Kidney (tissue), 22 donors: ENCODE measurements at places on chromosomes 1 and 21. TPM values are rescaled to one million over a fixed set of nuclear protein-coding genes. Genes with fewer than 3 reads are reported as not detected.

- H3K27ac ChIP-seq: no peak overlapping the region
- no peaks in the 10 kb centered on the region for H3K4me1 ChIP-seq
- no peak overlapping the region for H3K4me3 ChIP-seq
- no peaks in the 10 kb centered on the region for H3K27me3 ChIP-seq
- no peak for DNase-seq
These were observed 20.6 kb downstream of the STXBP3 start for GRCh38 chr1:108767115-108767514.

DNA sequence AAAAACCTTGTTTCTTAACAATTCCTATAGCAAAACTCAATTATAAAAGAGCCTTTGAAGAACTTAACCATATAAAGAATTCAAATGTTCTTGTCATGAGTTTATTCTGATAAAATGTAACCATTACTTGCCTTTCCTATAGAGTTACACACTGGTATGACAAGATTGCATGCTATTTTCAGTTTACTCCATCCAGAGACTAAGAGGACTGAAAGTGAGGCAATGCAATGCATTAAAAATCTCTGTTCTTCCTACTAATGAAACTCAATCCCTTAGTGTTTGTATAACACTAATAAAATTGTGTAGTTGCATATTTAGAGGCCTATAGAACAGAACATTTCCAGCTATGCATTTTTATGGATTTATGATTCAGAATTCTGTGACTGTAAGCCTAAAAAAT is 88.1 kb downstream of the COP1 start:
- DNase-seq: no peak
- H3K27me3 ChIP-seq: no peaks in the 10 kb centered on the region
- no peaks in the 10 kb centered on the region for H3K36me3 ChIP-seq

Gene CLDN19
- total RNA-seq: 23.2 TPM

- DNase-seq: no peak
- H3K4me3 ChIP-seq: no peak overlapping the region
- H3K36me3 ChIP-seq: no peaks in the 10 kb centered on the region
- no peak overlapping the region for H3K27ac ChIP-seq
These were observed 26.2 kb upstream of the TADA1 start for GRCh38 chr1:166902279-166902678.

Gene PLA2G2A
- 0.63 TPM for total RNA-seq

- H3K27me3 ChIP-seq: no peaks in the 10 kb centered on the region
- H3K4me3 ChIP-seq: no peak overlapping the region
- DNase-seq: no peak
- H3K36me3 ChIP-seq: peaks cover 23% of the 10 kb centered on the region
- H3K27ac ChIP-seq: no peak overlapping the region
These were observed 16.3 kb downstream of the AGMAT start for GRCh38 chr1:15568387-15569073.

Gene BSND
- total RNA-seq: 1.4 TPM

Gene REG4
- not detected for total RNA-seq

- DNase-seq: no peak
- no peaks in the 10 kb centered on the region for H3K27me3 ChIP-seq
- no peak overlapping the region for H3K27ac ChIP-seq
- no peak overlapping the region for H3K4me3 ChIP-seq
- no peaks in the 10 kb centered on the region for H3K4me1 ChIP-seq
These were observed 176.4 kb downstream of the ZNF281 start for GRCh38 chr1:200233393-200233792.

Gene SGIP1
- 11.2 TPM for total RNA-seq

- H3K4me3 ChIP-seq: no peak overlapping the region
- DNase-seq: no peak
- H3K4me1 ChIP-seq: peaks cover 3% of the 10 kb centered on the region
- H3K27ac ChIP-seq: no peak overlapping the region
These were observed 2.9 kb upstream of the C1orf105 start for GRCh38 chr1:172417557-172417956.

Gene PYHIN1
- total RNA-seq: 3.9 TPM

- H3K36me3 ChIP-seq: no peaks in the 10 kb centered on the region
- no peaks in the 10 kb centered on the region for H3K4me1 ChIP-seq
- H3K4me3 ChIP-seq: no peak overlapping the region
- DNase-seq: no peak
- H3K27me3 ChIP-seq: no peaks in the 10 kb centered on the region
- no peak overlapping the region for H3K27ac ChIP-seq
These were observed 78.1 kb upstream of the CCDC190 start for GRCh38 chr1:162939035-162939434.

Gene RAD54L
- 1.7 TPM for total RNA-seq

DNA sequence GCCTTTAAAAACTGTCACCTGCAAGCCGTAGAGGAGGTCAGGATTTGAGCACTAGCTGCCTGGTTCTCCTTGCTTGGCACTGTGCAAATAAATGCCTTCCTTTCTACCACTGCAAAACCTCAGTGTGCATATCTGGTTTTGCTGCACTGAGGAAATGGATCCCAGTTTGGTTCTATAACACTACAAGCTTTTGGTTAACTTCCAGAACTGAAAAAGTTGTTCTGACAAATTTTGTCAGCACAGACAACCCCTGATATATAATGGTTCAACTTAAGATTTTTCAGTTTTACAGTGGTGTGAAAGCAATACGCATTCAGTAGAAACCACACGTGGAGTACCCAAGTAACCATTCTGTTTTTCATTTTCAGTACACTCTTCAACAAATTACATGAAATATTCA is 29.8 kb upstream of the GALNT2 start:
- no peak overlapping the region for H3K4me3 ChIP-seq
- H3K36me3 ChIP-seq: no peaks in the 10 kb centered on the region
- no peaks in the 10 kb centered on the region for H3K27me3 ChIP-seq
- no peak for DNase-seq
- no peak overlapping the region for H3K27ac ChIP-seq

Gene SNX7
- 34.6 TPM for total RNA-seq

Gene LAMC1
- total RNA-seq: 140 TPM

DNA sequence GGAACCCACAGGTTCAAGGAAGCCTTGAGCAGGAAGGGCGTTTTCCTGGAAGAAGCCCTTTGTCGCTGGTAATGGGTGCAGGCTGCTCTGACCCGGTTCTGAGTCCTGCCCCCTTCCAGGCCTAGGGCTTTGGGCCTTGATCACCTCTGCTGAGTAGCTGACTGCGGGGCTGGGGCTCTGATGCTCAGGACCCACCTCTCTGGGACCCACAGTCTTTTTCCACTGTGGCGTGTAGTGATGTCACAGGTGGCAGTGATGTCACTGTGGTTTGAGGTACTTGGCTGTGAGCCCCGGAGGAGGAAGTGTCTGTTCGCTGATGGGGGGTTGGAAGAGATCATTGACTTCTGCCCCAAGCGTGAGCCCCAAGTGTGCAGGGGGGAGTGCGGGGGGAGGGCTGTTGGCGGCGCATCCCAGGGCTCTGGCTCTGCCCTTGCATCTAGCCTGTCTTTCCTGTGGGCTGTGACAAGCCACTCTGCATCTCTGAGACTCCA is 6.9 kb downstream of the TNFRSF1B start:
- no peak for DNase-seq
- peak overlapping the region; percentile 76 for H3K27ac ChIP-seq
- H3K4me1 ChIP-seq: no peaks in the 10 kb centered on the region
- H3K27me3 ChIP-seq: no peaks in the 10 kb centered on the region

- H3K27me3 ChIP-seq: no peaks in the 10 kb centered on the region
- H3K4me1 ChIP-seq: no peaks in the 10 kb centered on the region
- no peak overlapping the region for H3K27ac ChIP-seq
These were observed 276.2 kb downstream of the NEGR1 start for GRCh38 chr1:72006092-72006491.
